ENCODE measurements at places on chromosomes 16 and 17. TPM values are rescaled to one million over a fixed set of nuclear protein-coding genes. Genes with fewer than 3 reads are reported as not detected.

GRCh38 chr17:40645291-40645690 is 2.3 kb downstream of the SMARCE1 start:
- H3K27ac ChIP-seq = no peak overlapping the region
- no peak for DNase-seq
- H3K4me3 ChIP-seq = no peak overlapping the region
- no peaks in the 10 kb centered on the region for H3K27me3 ChIP-seq

DNA sequence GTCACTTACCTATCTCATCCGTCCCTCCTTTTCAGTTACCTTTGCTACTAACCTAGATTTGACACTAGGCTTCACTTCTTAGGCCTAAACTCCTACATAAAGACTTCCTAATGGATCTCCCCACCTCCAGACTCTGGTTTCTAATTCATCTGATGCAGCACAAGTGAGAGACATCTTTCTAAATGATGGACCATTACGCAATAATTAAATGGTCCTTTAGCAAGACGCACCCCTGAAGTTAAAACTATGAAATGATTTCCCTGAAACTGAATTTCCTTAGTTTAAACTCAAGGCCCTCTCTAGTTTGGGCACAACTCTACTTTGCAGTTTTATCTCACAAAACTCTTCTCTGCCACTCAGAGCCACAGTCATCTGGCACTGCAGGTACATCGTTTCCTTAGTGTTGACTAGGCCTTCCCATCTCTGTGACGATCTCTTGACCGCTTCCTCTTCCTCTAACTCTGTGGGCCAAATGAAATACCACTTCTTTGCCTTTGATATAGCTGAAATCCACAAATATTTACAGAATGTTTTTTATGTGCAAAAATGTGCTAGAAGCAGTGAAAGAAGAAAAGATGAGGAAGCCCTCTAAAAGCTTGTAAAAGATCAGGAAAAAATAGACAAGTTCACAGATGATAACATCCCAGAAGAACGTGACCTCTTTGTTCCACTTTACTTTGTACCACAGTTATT is 3.3 kb downstream of the SYNRG start:
- no peaks in the 10 kb centered on the region for H3K36me3 ChIP-seq
- H3K4me3 ChIP-seq = no peak overlapping the region
- peaks cover 9% of the 10 kb centered on the region for H3K4me1 ChIP-seq
- H3K27me3 ChIP-seq = no peaks in the 10 kb centered on the region
- H3K27ac ChIP-seq = no peak overlapping the region

GRCh38 chr17:73551759-73552158 is 92.5 kb downstream of the SDK2 start:
- no peaks in the 10 kb centered on the region for H3K27me3 ChIP-seq
- no peaks in the 10 kb centered on the region for H3K4me1 ChIP-seq
- no peak overlapping the region for H3K4me3 ChIP-seq
- no peaks in the 10 kb centered on the region for H3K36me3 ChIP-seq
- H3K27ac ChIP-seq = no peak overlapping the region

GRCh38 chr16:82756283-82756599 is 129.5 kb downstream of the CDH13 start:
- peaks cover 13% of the 10 kb centered on the region for H3K4me1 ChIP-seq
- H3K36me3 ChIP-seq = no peaks in the 10 kb centered on the region
- no peaks in the 10 kb centered on the region for H3K27me3 ChIP-seq
- DNase-seq = no peak
- no peak overlapping the region for H3K4me3 ChIP-seq
- H3K27ac ChIP-seq = peak overlapping the region; percentile 78

GRCh38 chr17:12545877-12546513 is 119.7 kb upstream of the MYOCD start:
- H3K27me3 ChIP-seq = no peaks in the 10 kb centered on the region
- H3K27ac ChIP-seq = no peak overlapping the region
- H3K4me3 ChIP-seq = no peak overlapping the region
- no peaks in the 10 kb centered on the region for H3K36me3 ChIP-seq

- no peaks in the 10 kb centered on the region for H3K36me3 ChIP-seq
- no peaks in the 10 kb centered on the region for H3K27me3 ChIP-seq
- no peak overlapping the region for H3K27ac ChIP-seq
- no peak for DNase-seq
Observed at GRCh38 chr16:27289669-27290068, 21.1 kb upstream of the NSMCE1 start.

DNA sequence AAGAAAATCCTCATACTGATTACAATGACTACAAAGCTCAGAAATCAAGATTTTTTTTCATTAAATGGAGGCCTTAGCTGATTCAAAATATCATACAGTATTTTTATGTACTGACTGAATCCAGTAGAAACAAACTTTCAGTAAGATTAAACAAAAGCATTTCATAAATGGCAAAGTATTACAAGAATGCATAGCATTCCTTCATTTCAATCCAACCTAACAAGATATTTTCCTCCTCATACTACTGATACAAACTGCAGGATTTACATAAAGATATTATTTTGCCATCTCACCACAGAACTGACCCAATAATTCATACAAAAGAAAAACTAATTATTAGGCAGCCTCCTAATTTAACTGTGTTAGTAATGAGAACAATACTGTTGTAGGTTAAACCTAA is 6.2 kb upstream of the KANSL1 start:
- H3K27ac ChIP-seq = peak overlapping the region; percentile 46
- H3K4me1 ChIP-seq = peaks cover 9% of the 10 kb centered on the region
- H3K36me3 ChIP-seq = no peaks in the 10 kb centered on the region
- H3K27me3 ChIP-seq = no peaks in the 10 kb centered on the region

DNA sequence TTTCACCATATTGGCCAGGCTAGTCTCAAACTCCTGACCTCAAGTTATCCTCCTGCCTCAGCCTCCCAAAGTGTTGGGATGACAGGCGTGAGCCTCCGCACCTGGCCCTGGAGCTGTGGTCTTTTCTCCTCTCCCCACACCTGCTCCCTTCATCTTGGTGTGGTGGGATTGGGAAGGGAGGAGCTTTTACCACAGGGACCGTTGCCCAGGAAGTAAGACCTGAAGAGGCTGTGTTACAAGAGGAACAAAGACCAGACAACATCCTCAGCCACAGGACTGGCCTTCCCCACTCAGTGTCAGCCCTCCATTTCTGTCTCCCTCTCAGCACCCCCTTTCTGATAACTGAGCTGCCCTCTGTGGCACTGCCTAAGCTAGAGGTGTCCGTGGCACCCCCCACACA is 9.4 kb upstream of the C17orf113 start:
- no peaks in the 10 kb centered on the region for H3K27me3 ChIP-seq
- no peak overlapping the region for H3K4me3 ChIP-seq
- H3K36me3 ChIP-seq = no peaks in the 10 kb centered on the region
- no peak for DNase-seq
- no peak overlapping the region for H3K27ac ChIP-seq
- H3K4me1 ChIP-seq = no peaks in the 10 kb centered on the region

DNA sequence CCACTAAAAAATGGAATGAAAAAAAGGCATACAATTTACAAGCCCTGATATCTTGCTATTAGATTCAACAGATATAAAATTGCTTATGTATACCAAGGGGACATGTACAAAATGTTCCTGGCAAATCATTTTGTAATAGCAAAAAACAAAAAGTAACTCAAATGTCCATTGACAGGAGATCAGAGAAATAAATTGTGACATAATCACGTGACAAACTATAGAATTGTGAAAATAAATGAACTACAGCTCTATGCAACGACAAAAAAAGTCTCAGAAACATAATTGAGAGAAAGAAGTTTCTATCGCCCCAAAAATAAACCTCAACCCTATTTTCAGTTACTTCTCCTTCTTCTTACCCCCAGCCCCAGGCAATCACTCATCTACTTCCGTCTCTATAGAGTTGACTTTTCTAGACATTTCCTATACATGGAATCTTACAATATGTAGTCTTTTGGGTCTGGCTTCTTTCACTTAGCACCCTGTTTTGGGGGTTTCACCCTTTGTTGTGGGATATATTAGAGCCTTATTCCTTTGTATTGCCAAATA is 12.1 kb upstream of the ACE start:
- no peaks in the 10 kb centered on the region for H3K27me3 ChIP-seq
- no peaks in the 10 kb centered on the region for H3K4me1 ChIP-seq
- H3K27ac ChIP-seq = no peak overlapping the region
- H3K36me3 ChIP-seq = no peaks in the 10 kb centered on the region
- H3K4me3 ChIP-seq = no peak overlapping the region

The CD300A gene
- total RNA-seq = 21.9 TPM

- H3K36me3 ChIP-seq = no peaks in the 10 kb centered on the region
- H3K4me1 ChIP-seq = no peaks in the 10 kb centered on the region
- H3K4me3 ChIP-seq = no peak overlapping the region
- H3K27ac ChIP-seq = no peak overlapping the region
- no peak for DNase-seq
Observed at GRCh38 chr17:49218941-49219913, 8.7 kb downstream of the ABI3 start.

GRCh38 chr16:82753821-82754220 is 127.1 kb downstream of the CDH13 start:
- no peak overlapping the region for H3K4me3 ChIP-seq
- peaks cover 13% of the 10 kb centered on the region for H3K4me1 ChIP-seq
- H3K27ac ChIP-seq = peak overlapping the region; percentile 18
- no peaks in the 10 kb centered on the region for H3K36me3 ChIP-seq

- H3K27me3 ChIP-seq = no peaks in the 10 kb centered on the region
- no peak overlapping the region for H3K27ac ChIP-seq
- no peak for DNase-seq
- no peaks in the 10 kb centered on the region for H3K4me1 ChIP-seq
- no peak overlapping the region for H3K4me3 ChIP-seq
Observed at GRCh38 chr17:29170682-29171081, 9.5 kb downstream of the MYO18A start.

DNA sequence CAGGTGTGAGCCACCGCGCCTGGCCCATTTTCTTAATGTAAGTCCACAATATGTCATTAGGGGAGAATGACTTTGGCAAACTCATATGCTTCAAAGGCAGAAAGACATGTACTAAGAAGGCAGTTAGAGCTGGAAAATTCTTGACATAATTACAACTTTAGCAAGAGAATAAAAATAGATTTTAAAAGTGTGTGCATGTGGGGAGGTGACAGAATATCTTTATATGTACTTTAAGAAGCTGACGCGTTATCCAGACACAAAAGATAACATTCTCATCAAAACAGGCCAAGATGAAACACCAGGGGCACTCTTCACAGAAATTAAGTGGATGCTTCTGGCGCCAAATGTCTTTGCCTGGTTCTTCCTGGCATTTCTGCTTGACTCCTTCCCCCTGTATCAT is 28.2 kb downstream of the GJC1 start:
- H3K4me1 ChIP-seq = peaks cover 17% of the 10 kb centered on the region
- H3K4me3 ChIP-seq = no peak overlapping the region
- DNase-seq = no peak
- no peaks in the 10 kb centered on the region for H3K27me3 ChIP-seq
- H3K36me3 ChIP-seq = peaks cover 3% of the 10 kb centered on the region

The STH gene
- not detected for total RNA-seq

The DBNDD1 gene
- 2.7 TPM for total RNA-seq
